ENCODE measurements at places on chromosomes 1 and 21.

DNA sequence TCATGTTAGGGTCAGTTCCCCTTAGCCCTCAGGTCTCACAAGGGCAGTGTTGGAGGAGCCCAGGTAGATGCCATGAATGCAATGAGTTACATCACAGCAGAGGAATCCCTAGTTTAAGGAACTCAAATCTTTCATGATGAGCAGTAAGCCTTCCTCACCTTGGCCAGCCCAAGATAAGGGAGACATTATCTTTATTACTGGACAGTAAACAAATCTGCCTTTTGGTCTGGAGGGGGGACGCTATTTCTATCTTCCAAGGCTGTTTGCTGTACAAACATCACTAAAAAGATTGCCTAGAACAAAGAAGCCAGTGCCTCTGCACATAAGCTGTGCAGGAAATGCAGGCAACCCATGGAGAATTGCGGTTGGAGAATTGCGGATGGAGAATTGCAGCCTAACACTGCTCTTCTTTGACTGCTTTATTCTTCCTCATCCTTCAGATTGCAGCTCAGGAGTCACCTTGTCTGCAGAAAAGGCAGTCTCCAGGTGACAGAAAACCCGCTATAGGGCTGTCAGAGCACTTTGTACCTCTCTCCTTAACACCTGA lies 2.3 kb upstream of the CHI3L1 start:
- no peak for DNase-seq

DNA sequence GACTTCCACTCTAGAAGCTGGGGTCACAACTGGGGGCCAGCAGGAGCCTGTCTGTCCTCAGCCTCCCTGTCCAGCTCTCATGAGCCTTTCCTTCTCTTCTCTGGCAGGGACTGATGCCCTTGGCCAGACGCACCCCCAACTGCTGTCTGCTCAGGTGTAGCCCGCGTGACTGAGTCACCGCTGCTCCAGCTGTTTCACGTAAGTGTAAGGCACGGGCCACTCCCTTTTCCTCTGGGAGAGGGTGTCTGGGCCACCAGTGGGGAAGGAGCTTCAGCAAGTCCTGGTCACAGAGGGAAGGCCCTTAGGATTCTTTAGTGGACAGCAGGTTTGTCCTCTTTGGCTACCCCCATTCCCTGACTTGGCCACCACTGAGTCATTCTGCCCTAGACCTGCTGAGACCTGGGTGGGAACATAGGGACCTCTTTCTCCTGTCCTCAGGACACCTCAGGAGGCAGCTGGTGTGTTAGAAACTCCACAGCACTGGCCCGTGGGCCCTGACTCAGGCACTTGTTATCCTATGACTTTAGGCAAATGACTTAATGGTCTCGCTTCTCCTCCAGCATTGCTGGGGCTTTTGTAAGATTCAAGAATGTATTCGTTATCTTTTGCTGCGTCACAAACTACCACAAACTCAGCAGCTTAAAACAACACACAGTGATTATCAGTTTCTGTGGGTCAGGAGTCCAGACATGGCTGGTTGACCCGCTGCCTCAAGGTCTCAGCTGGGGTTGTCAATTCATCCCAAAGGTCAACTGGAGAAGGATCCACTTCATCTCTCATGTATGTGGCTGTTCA lies 64.8 kb downstream of the FAM163A start:
- DNase-seq = no peak

DNA sequence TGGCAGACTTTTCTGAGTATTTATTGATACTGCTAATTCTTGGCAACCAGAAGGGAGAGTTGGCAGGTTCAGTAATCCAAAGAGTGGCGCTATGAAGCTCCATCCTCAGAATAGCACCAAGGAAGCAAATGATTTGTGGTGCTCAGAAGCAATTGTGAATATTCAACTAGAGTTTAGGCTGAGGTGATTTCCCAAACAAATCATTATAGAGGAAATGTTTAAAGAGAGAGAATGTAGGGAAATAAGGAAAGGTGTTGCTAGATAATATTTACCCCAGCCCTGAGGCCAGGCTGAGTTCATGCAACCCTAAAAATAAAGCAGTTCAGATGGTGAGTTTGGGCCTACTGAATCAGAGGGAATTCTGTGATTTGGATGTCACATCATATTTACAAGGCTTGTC lies 363.4 kb upstream of the PLXNA2 start:
- no peak for DNase-seq

- no peak for DNase-seq
Observed at GRCh38 chr1:113935176-113935575, 6.1 kb downstream of the HIPK1 start.

DNA sequence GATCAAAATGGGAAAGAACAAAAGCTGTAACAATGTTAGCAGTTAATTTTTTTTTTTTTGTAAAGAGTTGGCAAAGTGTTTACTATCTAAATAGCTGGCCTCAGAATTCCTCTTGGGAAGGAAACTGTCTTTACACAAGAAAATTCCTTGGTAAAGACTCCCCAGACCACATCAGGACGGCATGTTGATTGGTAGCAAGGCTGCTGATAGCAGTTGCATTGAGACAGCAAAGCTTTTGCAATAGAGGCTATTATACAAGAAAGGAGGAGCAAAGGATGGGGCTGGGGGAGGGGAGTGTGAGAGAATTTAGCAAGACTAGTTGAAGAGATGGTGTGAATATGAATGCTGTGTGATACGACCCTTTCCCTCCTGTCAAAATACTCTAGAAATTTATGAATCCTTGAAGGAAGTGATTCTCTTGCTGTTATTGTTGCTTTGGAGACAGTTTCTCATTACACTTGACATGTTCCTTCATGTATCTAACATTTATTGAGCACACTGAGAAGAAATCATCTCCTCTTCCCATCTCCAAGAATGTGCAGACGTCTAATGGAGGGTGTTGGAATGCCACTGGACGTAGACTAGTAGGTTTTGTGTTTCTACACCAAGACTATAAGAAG lies 355.6 kb downstream of the SIPA1L2 start:
- no peak for DNase-seq

- DNase-seq = peak; percentile 83
Observed at GRCh38 chr1:156848461-156849150, 10.3 kb downstream of the INSRR start.

- no peak for DNase-seq
Observed at GRCh38 chr1:246748867-246749266, 24.7 kb downstream of the SCCPDH start.

- DNase-seq = no peak
Observed at GRCh38 chr21:42688841-42689371, 35.5 kb downstream of the PDE9A start.

- DNase-seq = no peak
Observed at GRCh38 chr1:8985915-8986813, 40.1 kb downstream of the SLC2A7 start.

DNA sequence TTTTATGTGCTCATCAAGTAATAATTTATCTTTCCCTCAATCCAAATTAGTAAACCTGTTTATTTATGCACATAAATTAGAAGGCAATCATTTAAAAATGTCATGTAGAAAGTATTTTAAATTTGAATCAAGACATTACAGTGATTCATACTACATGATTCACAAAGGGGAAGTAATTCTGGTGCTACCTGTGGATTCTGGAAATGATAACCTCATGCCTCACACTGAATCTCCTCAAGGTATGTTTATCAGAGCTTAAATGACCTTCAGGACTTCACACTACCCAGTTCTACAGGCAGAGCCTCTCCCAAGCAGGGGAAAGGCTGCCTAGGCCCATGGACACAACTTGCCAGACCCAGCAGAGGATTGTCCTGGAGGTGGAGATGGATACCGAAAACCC lies 25.2 kb upstream of the TDRD10 start:
- DNase-seq = no peak

GRCh38 chr1:51303315-51303714 lies 27.0 kb downstream of the TTC39A start:
- DNase-seq = no peak

DNA sequence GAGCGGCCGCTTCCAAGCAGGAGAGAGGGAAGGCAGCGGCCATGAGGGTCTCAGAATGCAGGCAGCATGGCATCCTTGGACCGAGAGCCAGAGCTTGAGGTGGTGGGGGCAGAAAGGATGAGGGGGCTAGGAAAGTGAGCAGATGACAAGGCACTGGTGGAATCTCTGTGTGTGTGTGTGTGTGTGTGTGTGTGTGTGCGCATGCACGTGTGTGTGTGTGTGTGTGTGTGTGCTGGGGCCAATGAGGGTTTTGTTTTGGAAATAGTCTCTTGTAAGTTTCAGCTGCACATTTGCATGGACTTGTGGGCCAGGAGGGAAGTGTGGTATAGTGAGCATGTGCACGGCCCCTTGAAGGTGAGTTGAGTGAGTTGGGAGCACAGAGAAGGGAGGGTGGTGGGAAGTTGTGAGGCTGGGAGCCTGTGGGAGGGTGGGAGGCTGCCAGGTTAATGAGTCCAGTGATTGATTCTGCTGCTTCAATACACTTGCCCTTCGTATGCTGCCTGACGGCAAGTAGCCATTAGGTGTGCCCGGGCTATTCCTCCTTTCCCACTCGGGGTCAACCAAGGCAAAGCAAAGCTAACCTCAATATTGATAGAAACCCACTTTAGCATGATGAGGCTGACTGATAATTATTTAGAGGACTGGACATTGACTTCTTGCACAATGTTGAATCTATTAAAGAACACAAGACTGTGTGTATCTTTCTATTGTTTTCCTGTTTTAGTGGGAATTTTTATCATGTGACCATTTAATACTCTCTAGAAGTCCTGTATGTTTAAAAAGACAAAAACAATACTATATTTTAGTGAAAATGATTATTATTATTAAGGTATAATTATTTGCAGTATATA lies 80.3 kb downstream of the PROX1 start:
- DNase-seq = no peak

DNA sequence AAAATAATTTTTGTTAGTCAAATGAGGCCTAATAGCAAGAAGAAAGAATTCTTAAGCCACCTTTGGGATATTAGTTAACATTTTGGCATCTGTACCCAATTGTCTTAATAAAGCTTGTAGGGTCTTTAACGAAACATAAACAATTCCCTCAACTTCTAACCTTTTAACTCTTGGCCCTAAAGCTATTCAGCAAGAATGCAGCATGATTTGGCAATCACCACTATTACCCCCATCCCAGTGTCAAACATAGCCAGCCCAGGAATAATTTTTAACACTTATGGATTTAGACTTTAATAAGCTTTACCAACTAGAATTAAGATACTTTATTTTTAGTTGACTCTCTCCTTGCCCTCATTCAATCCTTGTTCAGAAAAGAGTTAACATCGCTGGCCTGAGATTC lies 2.5 kb upstream of the SLC16A4 start:
- DNase-seq = no peak

DNA sequence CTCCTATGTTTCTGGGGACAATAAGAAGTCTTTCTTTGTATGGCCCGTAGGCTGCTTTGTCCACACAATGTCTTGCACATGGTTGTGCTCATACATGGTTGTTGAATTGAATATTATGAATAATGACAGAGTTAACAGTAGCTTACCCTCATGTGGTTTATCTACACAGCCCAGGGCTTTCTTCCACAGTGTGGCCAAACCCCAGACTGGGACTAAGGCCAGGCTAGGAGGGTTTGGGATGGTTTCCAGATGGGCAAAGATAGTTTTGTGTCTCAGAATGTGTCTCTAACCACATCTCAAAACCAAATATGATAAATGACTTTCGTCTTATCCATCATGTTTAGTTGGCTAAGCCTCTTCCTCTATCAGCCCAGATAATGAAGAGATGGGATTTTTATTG lies 65.2 kb downstream of the CACNA1E start:
- DNase-seq = no peak

GRCh38 chr21:27633631-27634030 lies 666.7 kb upstream of the ADAMTS5 start:
- no peak for DNase-seq

DNA sequence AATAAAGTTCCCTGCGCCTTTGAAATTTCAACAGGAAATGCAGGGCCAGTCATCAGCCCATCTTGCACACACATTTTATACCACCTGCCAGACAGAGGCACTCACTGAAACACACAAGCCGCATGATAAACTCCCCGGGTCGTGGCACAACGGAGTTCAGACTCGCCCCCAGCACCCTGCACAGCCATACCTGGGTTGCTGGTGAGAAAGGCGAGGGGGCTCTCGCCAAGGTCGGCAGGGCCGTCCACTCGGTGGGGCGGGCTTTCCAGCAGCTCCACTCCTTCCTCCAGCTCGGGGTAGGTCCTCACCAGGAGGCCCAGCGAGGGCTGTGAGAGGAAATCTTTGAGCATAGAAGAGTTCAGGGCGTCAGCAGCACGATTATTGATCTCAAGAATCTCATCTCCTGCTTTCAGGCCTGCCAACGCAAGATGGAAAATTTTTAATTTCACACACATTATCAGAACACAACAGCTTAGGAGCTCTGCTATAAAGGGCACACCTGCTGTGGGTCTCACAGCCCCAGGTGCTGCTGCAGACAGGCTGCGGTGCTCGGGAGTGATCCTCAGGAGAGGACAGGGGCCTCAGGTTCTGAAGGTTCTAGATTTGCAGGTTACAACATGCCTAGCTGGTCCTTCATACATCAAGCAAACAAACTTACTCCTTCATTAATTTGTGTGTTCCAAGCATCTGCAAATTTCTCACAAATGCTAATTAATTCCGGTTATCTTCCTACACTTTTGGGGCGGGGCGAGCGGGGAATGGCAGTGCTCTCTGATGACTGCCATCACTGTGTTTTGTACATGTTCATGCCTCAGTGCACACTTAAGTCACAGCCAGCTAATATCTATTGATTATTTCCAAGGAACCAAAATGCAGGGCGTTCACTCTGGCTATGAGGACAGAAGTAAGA lies 144.2 kb upstream of the KRTAP19-8 start:
- peak; percentile 48 for DNase-seq

DNA sequence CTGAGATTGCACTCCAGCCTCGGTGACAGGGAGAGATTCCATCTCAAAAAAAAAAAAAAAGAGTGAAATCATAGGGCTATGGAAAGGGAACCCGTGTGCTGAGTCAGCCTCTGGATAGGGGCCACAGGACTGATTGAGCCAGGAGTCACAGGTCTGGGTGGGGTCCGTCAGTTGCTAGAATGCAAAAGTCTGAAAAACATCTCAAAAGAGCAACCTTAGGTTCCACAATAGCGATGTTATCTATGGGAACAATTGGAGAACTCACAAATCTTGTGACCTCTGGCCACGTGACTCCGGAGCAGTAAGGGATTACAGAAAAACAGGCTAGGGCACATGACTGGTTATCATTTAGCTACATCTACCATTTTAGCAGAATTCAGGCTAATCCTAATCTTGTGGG lies 32.8 kb upstream of the GREM2 start:
- no peak for DNase-seq

DNA sequence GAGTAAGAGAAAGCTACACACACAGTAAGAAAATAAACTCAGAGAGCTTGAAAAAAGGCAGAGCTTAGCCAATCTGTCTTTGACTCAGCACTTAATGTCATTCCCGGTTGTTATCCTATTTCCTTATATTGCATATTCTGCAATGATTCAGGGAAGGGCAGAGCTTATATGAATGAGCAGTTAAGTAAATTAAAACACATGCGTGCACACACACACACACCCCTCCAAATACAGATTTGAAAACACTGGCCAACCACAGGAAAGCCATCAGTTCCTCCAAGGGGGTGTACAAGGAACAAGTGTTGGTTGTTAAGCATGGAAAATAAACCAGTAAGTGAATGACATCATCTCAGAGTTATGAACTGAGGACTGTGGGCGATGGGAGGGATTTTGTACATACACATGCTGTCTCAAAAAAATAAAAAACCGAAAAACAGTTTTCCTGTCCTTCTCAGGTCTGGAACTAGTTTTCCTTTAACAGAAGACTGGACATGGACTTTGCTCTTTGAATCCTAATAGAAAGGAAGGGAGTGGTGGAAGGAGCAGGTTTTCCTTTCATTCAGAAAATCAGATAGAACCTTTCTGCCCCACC lies 1.0 kb downstream of the IQGAP3 start:
- no peak for DNase-seq

Data from CD4-positive, alpha-beta T cell treated with Interleukin-4 for 1 hour (primary cell).